ENCODE measurements at places on chromosomes 12 and 14.

DNA sequence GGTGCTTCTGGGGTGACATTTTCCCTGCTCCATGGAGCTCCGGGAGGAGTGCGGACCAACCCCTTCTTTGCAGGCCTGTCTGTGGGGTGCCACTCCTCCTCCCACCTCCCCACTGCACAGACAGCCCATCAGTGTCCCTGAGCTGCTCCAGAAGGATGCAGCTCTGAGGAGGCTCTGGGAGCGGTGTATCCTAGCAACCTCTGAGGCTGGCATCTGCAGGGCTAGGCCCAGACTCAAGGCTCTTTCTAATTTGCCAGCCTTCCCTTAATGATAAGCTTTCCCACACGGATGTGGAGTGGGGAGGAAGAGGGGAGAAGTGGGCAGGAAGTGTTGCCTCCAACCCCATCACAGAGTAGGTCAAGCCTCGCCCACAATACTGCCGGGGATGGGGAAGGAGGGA is 59.7 kb downstream of the CALM1 start:
- no peak for DNase-seq

GRCh38 chr14:101072945-101073597 is 169.5 kb upstream of the RTL1 start:
- DNase-seq = no peak

- no peak for DNase-seq
Observed at GRCh38 chr12:52851787-52852186, 3.0 kb upstream of the KRT78 start.

GRCh38 chr14:81632157-81632556 is 98.5 kb upstream of the SEL1L start:
- DNase-seq = no peak

- peak; percentile 89 for DNase-seq
Observed at GRCh38 chr14:104826189-104826860, 25.4 kb downstream of the ZBTB42 start.

DNA sequence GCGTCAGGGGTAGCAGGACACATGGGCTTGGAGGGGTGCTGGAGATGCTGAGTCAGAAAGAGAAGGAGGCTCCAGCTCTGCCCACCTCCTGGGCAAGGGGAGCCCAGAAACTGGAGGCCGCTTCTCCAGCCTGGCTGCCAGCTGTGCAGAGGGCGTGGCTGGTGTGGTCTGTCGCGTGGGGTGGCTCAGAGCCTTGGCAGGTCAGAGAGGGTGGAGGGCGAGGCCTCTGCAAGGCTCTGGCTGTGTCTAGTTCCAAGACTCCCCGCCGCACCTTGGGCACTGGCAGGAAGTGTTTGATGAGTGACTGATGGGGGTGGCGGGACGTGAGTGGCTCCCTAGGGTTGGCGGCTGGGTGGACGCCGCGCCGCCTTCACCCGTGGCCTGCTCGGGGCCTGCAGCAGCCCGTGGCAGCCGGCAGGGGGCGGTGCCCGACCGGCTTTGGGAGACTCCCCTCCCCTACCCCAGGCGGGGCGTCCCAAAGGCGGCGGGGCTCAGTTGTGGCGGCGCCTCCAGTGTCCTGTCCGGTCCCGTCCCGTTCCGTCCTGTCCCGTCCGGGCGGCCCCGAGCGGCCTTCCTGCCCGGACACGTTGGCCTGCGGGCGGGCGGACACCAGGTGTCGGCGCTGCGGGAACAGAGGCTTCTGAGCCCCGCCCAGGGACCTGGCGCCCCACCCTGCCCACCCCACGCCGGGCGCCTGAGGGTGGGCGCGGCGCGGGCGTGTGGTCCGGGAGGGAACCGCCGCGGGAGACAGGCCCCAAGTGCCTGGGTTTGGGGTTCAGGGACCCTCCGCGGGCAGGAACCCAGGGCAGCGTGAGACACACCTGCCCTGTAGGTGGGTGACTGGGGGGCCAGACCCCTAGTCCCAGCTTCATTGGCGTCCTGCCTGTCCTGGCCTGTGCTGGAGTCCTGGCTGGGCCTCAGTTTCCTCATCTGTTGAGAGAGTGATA is 39.7 kb downstream of the KRT80 start:
- DNase-seq = peak; percentile 75

- no peak for DNase-seq
Observed at GRCh38 chr14:73747379-73748211, 33.4 kb upstream of the PNMA1 start.

GRCh38 chr12:82300611-82301010 is 57.6 kb downstream of the CCDC59 start:
- no peak for DNase-seq

GRCh38 chr14:103130965-103131364 is 7.7 kb downstream of the TNFAIP2 start:
- DNase-seq = no peak

DNA sequence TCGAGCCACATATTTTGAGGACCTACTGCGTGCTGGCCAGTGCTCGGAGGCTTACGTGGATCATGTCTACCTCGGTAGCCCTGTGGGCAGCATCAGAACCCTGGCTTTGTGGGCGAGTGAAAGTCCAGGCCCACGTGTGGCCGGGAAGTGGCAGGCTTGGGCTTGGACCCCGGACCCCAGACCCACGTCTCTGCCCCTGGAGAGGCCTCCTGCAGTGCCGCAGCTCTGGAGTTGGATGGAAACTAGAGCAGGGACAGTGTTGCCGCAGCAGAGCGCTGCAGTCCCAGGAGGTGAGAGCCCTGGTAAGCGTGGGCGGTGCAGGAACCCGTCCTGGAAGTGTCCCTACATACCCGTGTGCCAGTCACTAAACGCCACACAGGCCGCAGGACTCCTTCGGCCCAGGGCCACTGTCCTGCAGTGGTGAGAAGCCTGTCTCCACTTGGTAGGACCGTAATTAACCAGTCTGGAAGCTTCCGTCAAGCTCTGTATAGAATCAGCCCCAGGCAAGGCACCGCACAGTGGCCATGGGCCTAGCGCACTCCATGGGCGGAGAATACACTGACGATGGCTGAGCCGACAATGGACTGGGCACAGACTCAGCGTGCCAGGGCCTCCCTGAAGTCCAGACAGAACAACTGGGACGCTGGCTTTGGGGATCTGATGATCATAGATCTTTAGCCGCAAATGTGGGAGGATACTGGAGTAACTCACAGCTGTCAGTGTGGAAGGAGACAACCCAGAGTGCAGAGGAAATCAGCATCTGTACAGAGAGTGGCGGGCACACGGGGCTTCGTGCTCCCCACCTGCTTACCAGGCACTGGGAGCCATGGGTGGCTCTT is 219.5 kb downstream of the KIF26A start:
- no peak for DNase-seq

DNA sequence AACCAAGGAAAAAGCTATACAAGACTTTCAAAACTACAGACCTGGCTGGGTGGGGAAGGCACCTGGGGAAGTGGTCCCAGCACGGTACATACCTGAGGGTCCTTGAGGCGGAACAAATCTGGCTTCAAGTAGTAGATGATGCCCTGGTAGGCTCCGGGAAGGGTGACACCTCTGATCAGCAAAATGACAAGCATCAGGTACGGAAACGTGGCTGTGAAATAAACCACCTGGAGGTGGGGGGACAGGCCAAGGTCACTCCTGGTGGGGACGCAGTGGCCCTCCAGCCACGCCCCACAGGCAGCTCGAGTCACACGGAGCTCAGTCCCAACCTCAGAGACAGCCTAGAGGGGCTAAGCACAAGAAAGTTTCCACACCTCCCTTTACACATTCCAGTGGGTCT is 15.3 kb downstream of the SLC6A12 start:
- no peak for DNase-seq

- DNase-seq = no peak
Observed at GRCh38 chr12:6280053-6280469, 30.4 kb upstream of the PLEKHG6 start.

DNA sequence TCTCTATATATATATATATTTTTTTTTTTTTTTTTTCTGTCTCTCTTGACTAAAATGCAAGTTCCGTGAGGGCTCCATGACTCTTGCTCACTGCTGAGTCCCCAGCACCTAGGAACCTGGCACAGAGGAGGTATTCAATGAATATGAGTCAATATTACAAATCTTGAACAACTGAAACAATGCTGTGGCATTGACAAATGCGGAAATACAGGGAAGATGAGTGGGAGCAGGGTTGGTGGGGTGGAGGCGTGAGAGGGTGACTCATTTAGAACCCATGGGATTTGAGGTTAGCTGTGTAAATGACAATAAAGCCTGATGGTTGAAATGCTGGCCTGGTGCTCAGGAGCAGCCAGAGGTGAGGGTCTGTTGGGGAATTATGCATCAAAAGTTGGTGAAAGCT is 121.7 kb upstream of the FUT8 start:
- no peak for DNase-seq

- DNase-seq = no peak
Observed at GRCh38 chr12:116927244-116927940, 16.6 kb downstream of the FBXW8 start.

- DNase-seq = no peak
Observed at GRCh38 chr12:46364777-46365580, 7.6 kb downstream of the SLC38A2 start.

DNA sequence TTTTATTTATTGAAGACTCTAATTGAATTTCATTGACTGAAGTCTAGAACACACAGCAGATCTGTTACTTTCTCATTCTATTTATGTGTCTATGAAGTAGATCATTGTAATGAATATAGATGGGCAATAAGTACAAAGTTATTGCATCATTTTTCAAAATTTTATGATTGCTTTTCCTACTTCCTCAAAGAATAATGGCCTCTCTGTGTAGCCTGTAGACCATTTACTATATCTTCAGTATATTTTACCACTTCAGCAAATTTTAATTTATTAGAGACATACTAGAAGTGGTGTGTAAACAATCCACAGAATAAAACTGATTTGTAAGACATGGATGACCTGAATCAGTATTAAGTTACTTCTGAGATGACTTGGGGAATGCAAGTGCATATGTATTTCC is 291.7 kb upstream of the FAR2 start:
- DNase-seq = no peak

DNA sequence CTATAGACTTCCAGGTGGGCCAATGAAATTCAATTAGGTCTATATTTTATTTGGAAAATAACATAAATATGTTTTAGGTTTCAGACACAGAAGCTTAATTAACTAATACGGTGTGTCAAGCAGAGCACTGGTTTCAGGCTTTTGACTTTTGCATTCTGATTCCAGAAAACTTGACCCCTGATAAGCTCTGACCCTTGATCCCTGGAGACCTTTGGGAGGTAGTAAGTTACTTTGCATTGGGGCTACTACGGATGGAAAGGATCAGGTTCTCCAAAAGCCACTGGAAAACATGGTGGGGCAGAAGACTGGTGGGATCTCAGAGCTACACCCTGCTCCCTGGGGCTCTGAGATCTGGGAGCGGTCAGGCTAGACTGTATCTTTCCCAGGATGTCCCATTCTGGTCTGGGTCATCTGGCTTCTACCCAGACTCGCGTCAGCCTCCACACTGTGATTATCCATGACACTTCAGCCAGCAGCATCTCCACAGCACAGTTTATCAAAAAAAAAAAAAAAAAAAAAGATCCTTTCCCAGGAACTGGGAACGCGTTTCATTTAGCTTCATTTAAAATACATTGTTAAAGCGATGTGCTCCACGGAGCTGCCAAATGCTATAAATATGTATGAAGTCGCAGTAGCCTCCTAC is 17.8 kb upstream of the EMP1 start:
- DNase-seq = no peak

DNA sequence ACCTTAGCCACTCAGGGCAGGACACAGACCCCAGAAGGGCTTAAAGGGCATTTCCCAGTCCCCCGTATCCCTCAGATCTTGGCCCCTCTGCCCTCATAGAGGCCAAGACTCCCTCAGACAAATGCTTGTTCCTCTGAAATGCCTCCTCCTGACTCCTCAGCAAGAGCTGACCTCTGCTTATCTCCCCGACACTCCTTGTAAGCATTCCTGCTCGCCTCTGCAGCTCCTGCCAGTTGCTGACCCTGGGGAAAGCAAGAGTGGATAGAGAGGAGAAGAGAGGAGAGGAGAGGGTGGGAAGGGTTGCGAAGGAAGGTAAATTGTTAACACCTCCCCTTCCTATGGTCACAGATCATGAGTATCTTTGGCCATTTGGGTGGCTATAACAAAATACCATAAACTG is 7.1 kb downstream of the SERPINA5 start:
- no peak for DNase-seq

GRCh38 chr14:53946404-53947093 is 10.1 kb downstream of the BMP4 start:
- DNase-seq = no peak

GRCh38 chr12:62533755-62534107 is 67.1 kb downstream of the MON2 start:
- DNase-seq = no peak

GRCh38 chr12:95623554-95624170 is 72.4 kb upstream of the USP44 start:
- DNase-seq = no peak

DNA sequence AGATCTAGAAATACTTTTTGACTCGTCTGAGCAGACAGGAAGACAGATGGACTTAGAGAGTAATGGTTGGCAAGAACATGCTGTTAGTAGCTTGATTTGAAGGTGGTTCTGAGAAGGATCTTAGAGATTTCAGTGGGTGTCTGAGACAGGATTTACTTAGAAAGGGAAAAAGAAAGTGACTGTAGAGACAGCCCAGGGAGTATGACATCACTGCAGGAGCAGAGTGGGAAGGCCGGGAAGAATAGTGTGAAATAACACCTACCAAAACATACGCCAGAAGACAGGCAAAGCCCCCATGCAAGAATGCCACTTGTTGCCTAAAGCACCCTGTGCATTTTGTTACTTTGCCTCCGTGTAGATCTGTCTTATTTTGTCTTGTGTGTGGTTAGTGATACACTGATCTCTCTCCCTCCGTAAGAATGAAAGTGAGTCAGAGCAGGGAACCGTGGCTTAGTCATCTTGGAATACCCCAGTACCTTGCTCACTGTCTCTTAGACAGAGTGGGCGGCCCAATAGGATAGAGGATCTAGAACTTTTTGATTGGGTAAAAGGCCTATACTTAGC is 161.3 kb upstream of the IFNG-AS1 start:
- no peak for DNase-seq

GRCh38 chr12:26469421-26470180 is 274.2 kb downstream of the SSPN start:
- DNase-seq = no peak

GRCh38 chr12:107242189-107242588 is 148.8 kb upstream of the CRY1 start:
- no peak for DNase-seq

DNA sequence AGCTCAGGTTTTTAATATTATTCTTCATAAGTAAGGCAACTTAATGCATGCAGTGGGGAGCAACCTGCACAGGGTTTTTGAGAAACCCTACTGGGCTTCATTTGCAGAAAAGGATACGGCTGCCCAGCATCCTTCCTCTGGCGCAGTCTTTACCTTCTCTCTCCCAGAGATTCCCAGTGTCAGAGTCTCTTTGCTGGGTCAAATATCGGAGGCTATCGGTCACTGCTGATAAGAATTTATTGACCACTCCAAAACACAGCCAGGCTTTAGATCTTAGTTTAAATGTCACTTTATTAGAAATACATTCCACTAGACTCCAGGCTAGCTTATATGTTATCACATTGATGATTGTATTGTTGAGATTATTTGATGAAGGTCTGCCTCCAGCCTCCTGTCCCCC is 147.2 kb upstream of the CPSF6 start:
- no peak for DNase-seq

- peak; percentile 75 for DNase-seq
Observed at GRCh38 chr14:20332788-20333493, at the start of gene CCNB1IP1. CCNB1IP1 (minus strand) TSS chr14:20333279; CDS start chr14:20316523, 16,756 bp downstream.

Data from central memory CD4-positive, alpha-beta T cell (primary cell).